ENCODE measurements at places on chromosomes 12 and 14.

DNA sequence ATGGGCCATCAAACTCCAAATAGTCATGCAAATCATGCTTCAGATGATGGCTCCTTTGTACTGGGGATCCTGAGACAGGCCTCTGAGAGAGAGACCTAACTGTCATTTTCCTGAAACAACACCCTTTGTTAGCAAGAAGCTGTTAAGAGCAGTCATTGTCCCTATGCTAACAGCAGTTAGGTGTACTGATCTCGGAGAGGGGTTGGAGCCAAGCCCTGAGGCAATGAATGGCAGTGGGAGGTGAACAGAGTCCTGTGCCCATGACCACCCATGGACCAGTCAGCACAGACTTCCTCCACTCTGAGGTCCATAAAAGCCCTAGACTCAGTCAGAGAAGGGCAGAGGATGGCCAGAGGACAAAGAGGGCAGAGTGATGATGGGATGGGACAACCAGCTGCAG, 747.6 kb upstream of the LRFN5 start:
- DNase-seq: no peak

GRCh38 chr12:120495731-120496412, at the start of gene DYNLL1:
Gene DYNLL1, plus strand, starts transcription at chr12:120496113. Its CDS starts 309 bp downstream, at chr12:120496422.
- DNase-seq: peak; percentile 94

GRCh38 chr14:77003960-77004710, 24.4 kb downstream of the IRF2BPL start:
- no peak for DNase-seq

GRCh38 chr12:114168061-114168460, 201.9 kb upstream of the RBM19 start:
- DNase-seq: no peak

- no peak for DNase-seq
These were observed 824 bp downstream of the OAS1 start for GRCh38 chr12:112907415-112908157.

DNA sequence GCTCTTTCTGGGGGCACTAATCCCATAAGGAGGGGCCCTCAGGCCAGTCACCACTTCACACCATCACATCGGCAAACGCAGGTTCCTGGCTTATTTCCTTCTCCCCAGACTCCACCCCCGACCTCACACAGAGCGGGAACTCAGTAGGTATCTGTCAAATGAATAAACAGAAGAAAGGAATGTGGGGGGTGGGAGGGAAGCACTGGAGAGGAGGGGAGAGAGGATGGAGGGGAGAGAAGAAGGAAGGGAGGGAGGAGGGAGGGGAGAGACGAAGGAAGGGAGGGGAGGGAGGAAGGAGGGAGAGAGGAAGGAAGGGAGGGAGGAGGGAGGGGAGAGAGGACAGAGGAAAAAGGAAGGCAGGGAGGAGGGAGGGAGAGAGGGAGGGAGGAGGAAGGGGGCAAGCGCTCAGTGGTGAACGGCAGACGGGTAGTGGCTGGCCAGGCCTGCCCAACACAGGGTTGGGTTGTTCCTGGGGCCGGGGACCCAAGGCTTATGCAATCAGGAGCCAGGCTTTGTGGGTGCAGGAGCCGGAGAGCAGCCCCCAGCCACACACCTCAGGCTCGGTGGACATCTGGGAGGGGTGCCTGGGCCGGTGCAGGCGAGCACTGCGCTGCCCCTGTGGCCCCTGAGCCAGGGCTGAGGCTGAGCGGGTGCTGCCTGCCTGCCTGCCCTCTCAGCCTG, 52.6 kb upstream of the FBRSL1 start:
- DNase-seq: no peak

DNA sequence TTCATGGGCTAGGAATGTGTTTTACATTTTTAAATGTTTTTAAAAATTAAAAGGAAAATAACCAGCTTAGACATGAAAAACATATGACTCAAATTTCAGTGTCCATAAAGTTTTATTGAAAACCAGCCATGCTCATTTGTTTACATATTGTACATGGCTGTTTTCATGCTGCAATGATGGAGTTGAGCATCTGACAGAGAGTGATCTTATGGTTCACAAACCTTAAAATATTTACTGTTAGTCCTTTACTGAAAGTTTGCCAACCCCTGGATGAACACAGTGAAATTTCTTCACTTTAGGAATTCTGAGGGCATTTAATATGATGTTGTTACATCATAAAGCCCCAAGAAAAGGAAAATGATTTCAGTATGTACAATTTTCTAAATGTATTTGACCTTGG, 16.1 kb downstream of the RASSF9 start:
- DNase-seq: no peak

- no peak for DNase-seq
These were observed at the start of gene LUM for GRCh38 chr12:91111366-91112325. Gene LUM, minus strand, starts transcription at chr12:91111494. Its CDS starts 2,515 bp downstream, at chr12:91108979.

Measured in stimulated activated CD4-positive, alpha-beta T cell treated with anti-CD3 and anti-CD28 coated beads, Interleukin-4, amount 100 ng/mL, for 4 hours (primary cell).